Esophagus mucosa (tissue), 1 donor: ENCODE measurements at places on chromosomes 2 and 18. TPM values are rescaled to one million over a fixed set of nuclear protein-coding genes. Genes with fewer than 3 reads are reported as not detected.

Gene NCKAP5
- 8.9 TPM for total RNA-seq

- ATAC-seq = peak; percentile 98
Measured at GRCh38 chr2:62870966-62871365, 165.5 kb downstream of the EHBP1 start.

Gene LCT
- total RNA-seq = not detected

Gene MC4R
- total RNA-seq = not detected

DNA sequence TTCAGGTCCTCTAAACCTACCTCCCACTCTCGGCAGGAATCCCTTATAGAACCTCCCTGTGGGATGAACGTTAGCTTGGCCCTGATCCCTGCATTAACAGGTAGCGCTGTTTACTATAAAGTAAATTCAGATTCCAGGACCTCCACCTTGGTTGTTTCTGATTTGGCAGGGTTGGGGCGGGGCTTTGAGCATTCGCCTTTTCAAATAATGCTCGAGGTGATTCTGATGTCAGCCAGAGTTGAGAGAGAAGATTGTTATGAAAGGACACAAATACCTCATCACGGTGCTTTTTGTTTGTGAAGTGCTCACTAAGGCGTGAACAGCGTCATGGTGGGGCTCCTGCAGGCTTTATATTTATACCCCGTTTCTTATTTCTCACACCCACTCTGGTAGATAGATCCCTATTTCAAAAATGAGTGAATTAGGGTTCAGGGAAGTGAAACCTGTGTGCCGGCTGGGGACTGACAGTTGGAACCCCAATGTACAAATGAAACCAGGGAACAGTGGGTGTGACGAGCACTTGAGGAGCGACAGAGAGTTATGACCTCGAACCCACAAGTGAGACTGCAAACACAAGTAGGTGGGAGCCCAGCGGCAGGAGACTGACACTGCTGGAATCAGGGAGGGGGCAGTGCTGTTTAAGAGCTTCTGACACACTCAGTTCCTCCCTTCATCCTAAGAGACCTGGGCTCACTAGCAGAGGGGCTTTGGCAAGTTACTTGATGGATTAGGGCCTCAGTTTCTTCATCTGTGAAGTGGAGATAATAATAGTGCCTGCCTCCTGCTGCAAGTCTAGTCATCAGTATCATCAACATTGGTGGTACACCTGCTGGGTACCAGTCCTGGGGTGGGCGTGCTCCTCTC is 14.2 kb upstream of the CXCR4 start:
- ATAC-seq = peak; percentile 63

GRCh38 chr18:37958499-37958898 is 392.9 kb upstream of the CELF4 start:
- ATAC-seq = no peak

DNA sequence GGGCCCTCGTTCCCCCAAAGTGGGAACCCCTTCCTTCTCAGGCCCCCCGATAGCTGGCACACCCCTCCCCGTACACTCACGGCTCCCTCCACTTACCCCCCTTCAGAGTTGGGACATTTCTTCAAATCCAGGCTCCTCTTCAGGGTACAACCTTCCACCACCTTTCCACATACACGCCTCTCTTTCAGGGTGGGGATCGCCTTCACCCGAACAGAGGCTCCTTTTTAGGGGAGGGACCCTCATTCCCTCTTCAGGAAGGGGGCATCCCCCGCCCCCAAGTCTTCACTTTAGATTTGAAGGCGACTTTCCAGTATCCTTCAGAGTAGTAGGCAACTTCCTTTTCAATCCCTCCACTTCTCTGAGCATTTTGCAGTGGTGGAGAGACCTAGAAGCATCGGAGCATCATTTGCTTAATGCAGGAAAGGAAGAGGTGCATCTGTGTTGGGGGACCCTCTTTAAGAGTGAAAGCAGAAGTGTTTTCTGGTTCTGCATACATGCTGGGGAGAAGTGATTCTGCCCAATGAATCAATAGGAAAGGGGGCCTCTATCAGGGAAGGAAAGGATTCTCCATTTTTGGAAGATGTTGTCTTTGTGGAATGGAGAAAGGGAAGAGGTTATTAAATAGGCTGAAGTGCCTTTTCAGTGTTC is 845 bp downstream of the EML4 start:
- ATAC-seq = no peak

DNA sequence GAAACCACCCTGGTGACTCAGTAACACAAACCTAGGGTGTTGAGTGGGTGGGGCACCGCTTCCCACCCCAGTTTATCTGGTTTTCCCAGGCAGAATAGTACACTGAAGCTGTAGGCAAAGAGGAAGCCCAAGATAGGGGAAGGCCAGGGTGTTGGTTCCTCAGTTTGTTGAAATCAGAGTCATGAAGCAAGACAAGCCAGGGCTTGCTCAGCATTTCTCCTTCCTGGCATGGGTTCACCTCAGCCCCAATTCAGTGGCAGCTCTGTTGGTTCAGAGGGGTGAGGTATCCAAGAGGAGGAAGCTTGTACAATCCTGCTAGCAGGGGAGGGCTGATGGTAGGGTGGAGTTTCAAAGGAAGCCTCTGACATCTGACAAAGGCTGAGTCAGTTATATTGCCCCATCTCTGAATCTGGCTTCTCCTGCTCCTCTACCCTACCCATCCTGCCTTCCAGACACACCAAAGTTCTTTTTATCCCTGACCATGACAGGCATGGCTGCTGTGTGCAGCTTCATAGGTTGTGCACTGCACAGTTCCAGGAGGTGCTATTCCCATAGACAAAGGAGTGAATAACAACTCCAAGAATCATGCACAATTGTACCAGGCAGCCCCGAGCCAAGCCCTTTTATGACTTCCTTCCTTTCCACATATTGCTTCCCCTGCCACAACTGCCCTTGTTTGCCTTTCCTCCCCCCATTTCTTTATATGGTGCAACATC is 24.9 kb upstream of the RAB10 start:
- ATAC-seq = peak; percentile 88

GRCh38 chr2:213627835-213628460 is 343.7 kb downstream of the SPAG16 start:
- no peak for ATAC-seq

DNA sequence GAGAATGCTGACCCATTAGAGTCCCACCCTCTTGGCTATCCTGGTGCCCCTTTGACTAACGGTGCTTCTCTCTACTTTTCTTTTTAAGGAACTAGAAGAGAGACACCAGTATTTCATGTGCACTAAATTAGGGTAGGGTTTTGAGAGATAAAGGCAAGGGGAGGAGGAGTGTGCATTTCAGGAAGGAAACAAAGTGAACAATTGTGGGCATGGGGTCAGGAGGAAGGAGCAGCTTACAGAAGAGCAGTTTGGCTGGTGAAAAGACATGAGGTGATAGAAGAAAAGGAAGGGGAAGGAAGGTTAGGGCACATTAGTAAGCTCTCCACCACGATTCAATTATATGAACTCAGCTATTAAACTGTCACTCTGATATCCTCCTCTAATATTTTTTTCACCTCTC is 105.8 kb upstream of the CTAGE1 start:
- no peak for ATAC-seq

DNA sequence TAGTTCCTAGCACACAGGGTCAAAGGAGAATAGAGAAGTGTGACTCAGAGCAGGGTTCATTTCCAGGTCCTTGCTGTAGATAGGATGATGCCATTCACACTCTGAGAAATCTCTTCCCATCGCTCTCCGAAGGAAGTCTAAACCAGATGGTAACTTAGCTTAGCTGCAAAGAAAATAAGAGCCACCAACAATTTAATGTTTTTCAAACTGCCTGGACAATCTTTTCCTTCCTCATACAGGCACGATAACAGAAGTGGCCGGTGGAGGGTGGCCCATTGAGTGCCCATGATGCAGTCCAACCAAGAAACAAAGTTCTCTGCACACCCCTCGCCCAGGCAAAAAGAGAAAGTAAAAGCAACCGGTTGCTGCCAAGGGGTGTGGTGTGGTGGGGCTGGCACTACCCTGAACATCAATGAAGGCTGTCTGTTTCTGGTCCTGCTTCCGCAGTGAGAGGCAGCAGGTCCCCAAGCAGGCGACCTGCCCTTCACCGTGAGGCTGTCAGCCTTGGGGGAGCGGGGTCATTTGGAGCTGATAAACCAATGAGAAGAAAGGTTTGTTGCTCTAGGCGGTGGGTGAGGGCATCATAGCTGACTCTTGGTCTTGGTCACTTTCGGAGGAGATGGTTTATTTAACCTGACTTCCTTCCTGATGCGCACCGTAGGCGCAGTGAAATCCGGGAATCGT is 105.6 kb upstream of the CD302 start:
- peak; percentile 47 for ATAC-seq

DNA sequence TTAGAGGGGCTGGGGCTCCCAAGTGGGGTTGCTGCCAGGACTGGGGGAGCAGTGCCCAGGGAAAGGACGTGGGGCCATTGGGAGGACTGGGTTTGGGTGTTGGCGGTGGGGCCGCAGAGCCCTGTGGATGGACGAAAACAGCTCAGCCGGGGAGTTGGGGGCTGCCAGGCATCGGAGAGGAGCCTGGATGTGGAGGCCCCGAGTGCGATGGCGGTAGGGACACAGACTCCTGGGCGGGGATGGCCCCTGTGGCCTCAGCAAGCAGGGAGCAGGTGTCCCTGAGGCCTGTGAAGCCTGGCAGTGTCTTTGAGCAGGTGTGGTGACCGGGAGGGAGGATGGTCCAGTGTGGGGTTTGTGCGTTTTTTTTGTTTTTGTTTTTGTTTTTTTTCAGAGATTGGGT is 13.3 kb downstream of the CTDP1 start:
- ATAC-seq = no peak

DNA sequence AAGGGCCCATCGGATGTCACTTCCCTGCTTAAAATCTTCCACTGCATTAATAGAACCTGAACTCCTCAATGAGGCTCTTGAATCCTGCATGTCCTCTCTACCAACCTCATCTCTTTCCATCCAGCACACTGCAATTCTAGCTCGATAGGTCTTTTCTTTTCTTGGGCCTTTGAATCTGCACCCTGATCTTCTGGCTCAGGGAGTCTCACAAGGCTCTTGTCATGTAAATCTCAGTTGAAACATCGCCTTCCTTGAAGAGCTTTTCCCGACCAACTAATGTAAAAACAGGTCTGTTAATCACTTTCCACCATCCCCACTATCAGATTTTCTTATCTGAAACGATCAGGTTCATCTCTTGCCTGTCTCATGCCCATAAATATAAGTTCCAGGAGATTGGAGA is 120.5 kb downstream of the MYO5B start:
- ATAC-seq = no peak

DNA sequence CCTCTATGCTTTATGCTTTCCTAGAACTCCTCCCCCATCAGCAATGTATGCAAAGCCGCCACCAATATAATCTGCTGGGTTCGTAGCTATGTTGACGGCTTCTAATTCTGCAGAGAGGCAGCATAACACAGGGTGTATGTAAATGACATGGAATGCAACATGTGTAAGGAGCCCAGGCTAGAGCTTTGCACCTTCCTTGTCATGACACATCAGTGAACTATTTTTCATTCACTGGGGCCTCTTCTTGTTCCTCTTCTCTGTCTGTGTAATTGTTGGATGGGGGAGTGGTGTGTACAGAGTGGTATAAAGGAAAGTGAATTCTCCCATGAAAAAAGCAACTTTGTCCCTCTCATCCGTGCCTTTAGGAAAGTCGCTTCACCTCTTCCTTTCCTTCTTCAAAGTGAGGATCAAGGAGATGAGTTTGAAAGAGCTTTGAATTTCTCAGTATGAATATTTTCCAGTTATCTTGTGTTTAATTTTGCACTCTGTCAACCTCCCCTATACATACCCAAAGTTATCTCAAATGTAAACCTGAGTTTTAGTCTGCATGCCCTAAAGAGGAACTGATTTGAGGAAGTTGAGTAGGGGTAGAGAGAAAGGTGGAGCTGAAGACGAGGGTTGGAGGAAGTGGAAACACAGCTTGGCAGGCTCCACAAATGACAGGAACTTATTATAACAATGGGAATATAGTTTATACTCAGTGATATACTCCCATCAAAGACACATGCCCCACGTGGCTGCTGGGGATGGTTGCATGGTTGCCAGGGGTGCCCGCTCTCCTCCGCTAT is 74.9 kb upstream of the ARL4C start:
- ATAC-seq = no peak

Gene TDRD15
- total RNA-seq = not detected

DNA sequence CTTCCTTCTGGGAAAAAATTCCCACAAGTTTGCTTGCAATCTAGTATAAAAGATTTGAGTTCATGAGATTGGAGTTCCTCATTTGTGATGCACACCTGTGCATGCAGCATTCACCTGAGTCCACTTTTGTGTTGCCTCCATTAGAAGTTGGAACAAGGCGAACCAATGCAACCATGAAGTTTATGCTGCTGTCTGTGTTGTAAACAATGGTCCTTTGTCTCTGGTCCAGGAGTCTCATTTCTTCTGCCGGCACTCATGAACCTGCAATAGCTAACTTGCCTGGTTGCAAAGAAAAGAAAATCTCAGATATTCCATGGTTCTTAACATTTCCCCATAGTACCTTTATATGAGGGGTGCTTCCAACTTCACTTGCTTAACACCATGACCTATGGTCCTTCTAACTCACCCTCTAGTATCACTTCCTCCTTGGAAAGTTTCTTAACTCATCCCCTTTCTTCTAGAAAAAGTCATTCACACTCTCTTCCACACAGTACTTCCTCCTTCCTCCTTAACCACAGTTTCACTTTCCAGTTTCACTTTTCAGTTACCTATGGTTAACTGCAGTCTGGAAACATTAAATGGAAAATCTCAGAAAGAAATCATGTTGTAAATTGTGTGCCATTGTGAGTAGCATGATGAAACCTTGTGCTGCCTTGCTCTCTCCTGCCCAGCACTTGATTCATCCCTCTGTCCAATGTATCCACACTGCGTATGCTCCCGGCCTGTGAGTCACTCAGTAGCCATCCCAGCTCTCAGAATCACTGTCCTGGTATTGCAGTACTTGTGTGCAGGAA is 128.8 kb upstream of the TRIB2 start:
- ATAC-seq = peak; percentile 87

- no peak for ATAC-seq
Measured at GRCh38 chr2:100529900-100530299, 32.9 kb upstream of the PDCL3 start.

- no peak for ATAC-seq
Measured at GRCh38 chr2:49294225-49294624, 139.9 kb upstream of the FSHR start.

DNA sequence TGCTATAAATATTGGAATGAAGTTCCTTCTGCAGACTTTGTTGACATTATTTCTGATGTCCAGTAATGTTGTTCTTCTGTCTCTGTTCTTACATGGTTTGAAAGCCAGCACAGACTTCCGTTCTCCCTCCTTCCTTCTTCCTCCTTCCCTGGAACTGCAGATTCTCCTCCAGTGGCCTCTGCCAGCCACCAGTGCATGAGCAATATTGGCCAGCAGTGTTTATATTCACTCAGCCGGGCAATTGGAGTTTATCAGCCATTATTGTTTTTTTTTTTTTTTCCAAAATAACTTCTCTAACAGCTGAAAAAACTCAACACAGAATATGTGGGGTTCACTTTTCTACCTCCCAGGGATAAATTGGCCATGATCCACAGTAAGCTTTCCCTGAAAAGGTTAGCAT is 86.8 kb downstream of the ADCYAP1 start:
- ATAC-seq = no peak

GRCh38 chr2:20513946-20514345 is 67.1 kb downstream of the RHOB start:
- no peak for ATAC-seq

- ATAC-seq = no peak
Measured at GRCh38 chr2:65364986-65365733, 67.2 kb downstream of the SPRED2 start.

GRCh38 chr2:43605079-43605655 is 9.3 kb upstream of the THADA start:
- ATAC-seq = peak; percentile 68
